Activated CD4-positive, alpha-beta T cell treated with anti-CD3 and anti-CD28 coated beads, Interleukin-2, amount 50 U/mL, for 4 hours (primary cell): ENCODE measurements at places on chromosomes 5 and 9.

DNA sequence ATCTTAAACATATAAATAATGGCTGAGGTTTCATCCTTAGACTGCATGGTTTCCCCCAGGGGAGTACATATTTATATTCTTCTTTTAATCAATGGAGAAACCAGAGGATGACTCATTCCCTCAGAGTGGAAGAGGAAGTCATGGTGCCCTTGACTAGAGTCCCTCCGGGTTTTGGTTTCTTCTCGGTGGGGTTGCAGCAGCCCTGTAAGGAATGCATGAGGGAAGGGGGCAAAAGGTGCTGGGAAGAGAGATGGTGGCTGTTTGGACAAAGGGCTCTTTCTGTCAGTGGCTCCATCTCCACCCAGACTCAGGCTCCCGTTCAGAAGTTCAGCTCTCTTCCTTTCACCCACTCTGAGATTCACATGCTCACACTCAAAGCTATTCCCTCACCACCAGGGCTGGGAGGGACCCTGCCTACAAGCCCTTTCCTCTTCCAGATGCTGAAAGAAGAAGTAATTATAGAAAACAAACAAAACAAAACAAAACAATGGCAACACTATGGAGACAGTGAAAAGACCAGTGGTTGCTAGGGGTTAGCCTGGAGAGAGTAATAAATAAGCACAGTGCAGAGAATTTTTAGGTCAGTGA lies 129.8 kb upstream of the IL12B start:
- no peak for DNase-seq

DNA sequence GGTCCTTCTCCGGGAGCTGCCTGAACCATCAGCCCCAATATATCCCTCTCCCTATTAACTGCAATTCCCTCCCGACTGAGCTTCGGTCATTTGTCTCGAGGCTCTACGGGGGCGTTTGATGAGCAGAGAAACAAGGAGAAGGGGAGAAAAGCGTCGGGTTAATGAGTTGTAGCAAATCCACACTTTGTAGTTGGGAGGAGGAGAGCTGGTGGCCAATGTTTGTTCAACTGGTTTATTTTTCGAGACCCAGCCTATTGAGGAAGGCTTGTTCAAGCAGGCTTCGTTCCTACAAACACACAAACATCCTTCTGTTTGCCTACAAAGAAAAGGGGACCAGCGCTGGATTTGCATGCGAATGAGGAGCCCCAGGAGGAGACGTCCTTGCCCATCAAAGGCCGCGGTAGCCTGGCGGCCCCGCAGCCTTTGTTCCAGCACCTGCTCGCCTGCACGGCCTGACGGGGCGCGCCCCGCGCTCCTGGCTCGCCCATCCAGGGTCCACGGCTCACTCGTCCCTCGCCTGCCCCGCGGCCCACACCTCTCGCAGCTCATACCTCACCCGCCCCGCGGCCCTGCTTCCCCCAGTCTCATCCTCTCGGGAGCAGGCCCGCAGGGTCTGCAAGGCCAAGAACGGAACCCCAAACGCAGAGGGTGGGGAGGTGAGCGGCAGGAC lies 4.6 kb downstream of the FOXD1 start:
- no peak for DNase-seq

GRCh38 chr9:16985559-16986348 lies 115.3 kb upstream of the BNC2 start:
- DNase-seq: no peak

DNA sequence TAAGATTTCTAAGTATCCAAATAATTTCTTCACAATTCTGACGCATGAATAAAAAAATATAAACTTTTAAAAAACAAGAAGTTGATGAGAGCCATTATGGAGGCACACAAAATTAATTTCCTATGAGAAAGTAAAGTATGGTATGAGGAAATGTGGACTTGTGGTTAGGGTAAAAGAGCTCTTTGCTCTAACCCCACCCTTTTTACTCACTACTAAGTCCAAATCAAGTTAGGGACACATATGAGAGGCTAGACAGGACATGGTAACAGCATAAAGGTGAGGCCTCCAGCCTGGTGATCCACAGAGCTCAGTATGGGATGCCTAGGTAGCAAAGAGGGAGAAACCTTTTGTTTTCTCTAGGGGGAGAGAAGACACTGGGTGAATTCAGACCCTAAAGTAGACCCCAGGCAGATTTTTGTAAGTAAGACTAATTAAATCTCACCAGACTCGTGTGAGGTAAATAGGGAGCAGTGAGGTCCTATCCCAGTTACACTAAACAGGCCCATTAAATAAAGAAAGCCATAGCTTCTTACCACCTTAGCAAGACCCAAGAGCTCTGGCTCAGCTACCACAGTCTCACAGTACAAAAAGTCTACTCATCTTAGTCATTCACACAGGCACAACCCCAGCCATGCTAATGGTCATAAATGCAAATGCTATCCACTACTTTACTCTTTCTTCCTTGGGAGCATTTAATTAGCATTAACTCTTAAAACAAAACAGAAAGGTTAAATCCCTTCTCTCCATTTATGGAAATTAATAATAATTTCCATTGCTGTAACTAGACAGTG lies 42.6 kb downstream of the MLLT3 start:
- no peak for DNase-seq

- DNase-seq: no peak
These were observed 327.8 kb downstream of the ENC1 start for GRCh38 chr5:74312746-74313145.

DNA sequence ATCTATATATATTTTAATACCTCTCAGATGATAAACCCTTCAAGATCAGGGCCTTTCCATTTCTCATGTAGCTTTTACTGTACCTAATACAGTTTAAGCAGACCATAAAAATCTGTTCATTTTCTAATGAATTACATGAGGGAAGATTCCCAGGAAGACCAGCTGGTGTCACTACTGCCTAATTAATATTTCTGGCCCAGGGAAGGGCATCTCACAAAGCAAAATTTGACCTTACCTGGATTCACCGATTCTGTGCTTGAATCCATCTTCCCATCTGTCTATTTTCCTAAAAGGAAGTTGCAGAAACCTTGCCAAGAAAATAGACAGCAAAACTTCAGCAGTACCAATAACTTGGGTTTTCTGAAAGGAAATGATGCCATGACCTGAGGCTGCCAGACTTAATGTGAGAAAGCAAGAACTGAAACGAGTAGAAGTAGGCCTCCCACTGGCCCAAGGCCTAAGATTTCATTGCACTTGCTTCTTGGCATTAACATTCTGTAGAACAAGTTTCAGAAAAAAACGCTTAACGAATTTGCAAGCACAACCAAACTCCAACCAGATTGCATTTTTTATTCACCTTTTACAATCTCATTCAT lies 83.0 kb upstream of the GLIS3 start:
- no peak for DNase-seq

- DNase-seq: no peak
These were observed 220.6 kb downstream of the MELK start for GRCh38 chr9:36793277-36793676.

GRCh38 chr5:181063514-181063913 lies 23.4 kb downstream of the BTNL9 start:
- no peak for DNase-seq

GRCh38 chr5:173862047-173862477 lies 26.1 kb upstream of the CPEB4 start:
- DNase-seq: no peak

DNA sequence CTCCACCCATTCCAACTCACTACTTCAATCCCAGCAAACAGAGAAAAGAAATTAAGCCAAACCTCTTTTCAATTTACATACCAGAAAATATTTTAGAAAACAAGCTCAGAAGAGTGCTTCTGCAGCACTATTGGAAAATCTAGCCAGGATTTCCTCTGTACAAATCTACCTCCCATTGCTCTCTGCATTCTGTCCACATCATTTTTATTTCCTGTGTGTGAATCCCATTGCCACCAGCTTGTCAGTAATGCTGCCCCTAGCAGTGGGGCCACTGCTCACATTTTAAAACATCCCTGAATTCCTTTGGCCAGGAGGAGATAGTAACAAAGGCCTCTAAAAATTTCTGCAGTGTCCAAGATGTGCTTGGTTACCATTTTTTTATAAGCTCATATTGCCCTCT lies 232.5 kb downstream of the ARRDC3 start:
- DNase-seq: no peak

DNA sequence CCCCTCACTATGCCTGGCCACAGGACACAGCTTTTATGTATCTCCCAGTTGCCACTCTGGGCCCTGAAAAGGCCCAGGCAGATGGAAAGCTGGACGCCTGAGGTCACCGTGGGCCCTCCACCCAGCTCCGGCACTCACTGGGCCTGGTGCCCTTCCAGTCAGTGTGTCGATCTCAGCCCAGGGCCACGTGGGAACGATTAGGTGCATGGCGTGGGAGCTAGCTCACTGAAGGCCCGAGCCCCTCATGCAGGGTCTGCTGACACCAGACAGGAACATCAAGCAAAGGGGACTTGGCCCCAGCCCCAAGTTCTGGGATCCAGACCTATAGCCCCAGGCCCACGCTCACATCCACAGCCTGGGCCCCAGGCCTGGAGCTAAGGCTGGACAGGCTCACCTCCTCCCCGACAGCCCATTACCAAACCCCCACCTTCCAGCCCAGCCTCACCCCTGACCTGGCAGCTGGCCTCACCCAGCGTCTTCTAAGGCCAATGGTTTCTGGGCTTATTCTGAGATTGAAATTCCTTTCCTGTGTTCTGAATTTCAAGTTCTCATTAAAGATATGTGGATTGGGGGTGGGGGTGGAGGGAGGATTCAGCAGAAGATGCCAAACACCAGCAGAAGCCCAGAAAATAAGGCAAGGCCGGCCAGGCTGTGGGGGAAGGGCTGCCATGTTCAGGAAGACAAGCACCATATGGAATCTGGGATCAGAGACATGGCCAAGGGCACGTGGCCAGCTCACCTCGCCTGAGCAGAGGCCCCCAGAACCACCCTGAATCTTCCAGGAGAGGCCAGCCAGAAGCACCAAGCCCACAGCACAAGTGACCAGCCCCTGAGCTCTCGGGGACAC lies 74.5 kb downstream of the ADAMTS2 start:
- DNase-seq: no peak

DNA sequence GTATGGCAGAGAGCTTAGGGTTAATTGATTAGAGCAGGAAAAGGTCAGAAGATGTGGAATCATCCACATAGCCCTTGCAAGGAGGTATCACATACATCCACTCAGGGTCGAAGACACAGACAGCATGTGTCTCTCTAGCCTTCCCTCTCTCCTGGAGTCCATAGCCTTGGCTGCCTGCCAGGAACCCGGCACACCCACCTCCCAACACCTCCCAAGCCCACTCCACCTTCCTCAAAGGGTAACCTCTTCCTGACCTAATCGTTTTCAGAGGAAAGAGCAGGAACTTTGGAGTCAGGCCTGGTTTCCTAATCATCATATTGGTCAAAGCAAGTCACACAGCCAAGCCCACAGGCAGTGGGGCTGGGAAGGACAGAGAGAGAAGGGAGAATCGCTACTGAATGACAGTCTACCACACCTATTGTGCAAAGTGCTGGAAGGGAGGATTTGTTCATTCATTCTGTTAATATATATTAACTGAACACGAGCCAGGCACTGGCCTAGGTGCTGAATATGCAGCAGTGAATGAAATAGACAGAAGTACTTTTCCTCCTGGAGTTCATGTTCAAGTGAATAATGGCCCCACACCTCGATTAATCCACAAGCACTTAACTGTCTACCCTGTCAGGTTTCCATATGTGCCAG lies 107.8 kb downstream of the KCNIP1 start:
- DNase-seq: no peak

- DNase-seq: no peak
These were observed 85.0 kb downstream of the ROR2 start for GRCh38 chr9:91865041-91865440.

DNA sequence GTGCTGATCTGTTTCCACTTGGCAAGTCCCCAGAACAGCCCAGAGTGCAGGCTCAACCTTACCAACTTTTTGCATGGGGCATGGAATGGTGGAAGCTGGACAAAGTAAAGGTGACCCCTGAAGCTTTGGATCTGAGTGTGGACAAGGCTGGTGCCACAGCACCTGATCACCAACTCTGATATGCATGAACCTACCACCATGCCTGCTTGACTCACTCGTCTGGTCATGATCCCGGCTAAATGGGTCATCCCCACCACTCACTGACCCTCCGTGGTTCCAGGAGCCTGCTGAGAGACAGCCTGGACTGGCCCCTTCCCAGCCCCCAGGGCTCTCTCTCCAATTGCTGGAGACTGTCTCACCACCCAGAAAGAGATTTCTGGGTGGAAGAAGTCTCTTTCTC lies 14.4 kb upstream of the SLC22A4 start:
- DNase-seq: no peak

- no peak for DNase-seq
These were observed 50.2 kb downstream of the PSMB7 start for GRCh38 chr9:124365036-124365435.
